ENCODE measurements at places on chromosomes 7 and 10.

DNA sequence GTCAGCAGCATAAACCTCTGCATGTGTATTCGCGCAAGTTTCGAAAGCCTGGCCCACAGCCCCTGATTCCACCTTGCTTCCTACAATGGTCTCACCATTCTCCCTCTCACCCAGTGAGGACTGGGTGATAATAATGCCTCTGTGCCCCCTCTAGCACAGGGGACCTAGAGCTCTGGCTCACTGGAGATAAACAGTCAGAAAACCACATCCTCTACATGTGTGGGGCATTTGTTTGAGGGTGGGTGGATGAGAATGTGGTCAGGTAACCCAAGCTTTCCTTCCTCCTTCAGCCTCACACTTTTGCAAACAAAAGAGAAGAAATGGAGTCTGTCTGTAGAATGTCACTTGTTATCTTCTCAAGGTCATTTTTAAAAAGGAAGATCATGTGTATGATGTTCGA, 373.5 kb downstream of the KCNMA1 start:
- DNase-seq: no peak

- DNase-seq: no peak
These were observed 825.9 kb upstream of the IGFBP3 start for GRCh38 chr7:46746695-46747687.

DNA sequence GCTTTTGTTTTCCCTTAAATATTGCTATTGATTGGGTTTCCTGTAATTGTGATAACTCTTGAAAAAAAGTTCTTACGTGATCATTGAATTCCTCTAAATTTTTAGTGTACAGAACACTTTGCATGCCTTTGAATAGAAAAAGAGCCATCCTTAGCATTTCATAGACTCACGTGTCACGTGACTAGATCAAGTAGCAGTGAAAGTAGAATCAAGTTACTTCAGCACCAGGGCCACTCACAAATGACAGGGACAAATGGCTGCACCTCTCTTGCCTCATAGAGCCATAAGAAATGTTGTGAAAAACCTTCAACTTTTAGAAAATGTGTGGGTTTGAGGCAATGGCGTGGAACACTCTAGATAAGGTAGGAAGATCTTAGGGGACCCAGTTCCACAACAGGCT, 203.8 kb downstream of the ZEB1 start:
- no peak for DNase-seq

DNA sequence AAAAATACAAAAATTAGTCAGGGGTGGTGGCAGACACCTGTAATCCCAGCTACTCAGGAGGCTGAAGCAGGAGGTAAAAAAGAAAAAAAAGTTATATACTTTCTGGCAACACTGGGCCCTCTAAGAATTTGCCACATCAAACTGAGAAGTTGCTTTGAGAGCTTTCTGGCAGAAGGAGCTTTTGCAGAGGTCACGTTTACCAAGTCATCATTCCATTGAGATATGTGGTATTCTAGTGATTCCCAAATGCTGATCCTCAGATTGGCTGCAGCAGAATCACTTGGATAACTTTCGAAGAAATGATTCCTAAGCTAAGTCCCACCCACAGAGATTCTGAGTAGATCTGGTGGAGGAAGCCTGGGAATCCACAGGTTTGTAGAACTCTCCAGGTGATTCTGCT, 80.5 kb downstream of the ADAM22 start:
- no peak for DNase-seq

All from cortex of kidney (tissue), 1 donor.